Stimulated activated CD4-positive, alpha-beta T cell treated with anti-CD3 and anti-CD28 coated beads, TNF-alpha, amount 100 ng/mL, for 1 hour (primary cell): ENCODE measurements at places on chromosomes 4 and X.
A peak's percentile ranks its signal among the peaks of the same experiment; 100 is the strongest.

GRCh38 chr4:149291463-149291862, 524.2 kb downstream of the IQCM start:
- DNase-seq: no peak

DNA sequence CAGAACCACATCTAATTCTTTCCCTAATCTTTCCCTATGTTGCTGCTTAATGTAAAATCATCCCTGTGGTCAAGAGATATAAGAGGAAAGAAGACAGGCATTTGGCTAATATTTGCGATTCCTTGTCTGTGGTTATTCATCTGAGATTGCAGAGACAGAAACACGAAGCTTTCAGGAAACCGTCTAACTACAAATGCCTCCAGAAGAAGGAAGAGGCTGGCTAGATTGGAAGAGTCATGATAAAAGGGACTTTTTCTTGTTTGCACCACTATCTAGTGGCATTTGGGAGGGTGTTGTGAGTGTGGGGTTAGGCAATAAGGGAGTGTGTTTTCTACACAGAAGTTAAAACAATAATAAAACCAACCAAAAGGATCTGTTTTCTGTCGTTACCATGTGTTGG, 43.9 kb downstream of the TMEM154 start:
- DNase-seq: no peak

- DNase-seq: no peak
Observed at GRCh38 chr4:74004668-74005067, 6.2 kb upstream of the CXCL5 start.

DNA sequence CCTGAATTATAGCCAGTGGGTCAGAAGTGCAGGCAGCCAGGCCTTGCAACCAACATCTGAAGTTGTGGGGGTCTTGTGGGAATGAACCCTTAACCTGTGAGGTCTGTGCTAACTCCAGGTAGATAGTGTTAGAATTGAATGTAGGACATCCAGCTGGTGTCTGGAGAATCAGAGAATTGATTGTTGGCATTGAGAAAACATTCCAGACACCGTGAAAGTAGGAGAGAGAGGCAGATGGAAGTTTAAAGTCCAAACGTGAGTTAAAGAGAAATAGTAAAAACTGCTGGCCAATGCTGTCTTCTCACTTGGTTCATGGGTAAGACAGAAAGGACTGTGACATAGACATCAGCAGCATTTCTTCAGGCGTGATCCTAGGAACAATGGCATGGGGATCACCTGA, 27.7 kb downstream of the CASP3 start:
- no peak for DNase-seq

DNA sequence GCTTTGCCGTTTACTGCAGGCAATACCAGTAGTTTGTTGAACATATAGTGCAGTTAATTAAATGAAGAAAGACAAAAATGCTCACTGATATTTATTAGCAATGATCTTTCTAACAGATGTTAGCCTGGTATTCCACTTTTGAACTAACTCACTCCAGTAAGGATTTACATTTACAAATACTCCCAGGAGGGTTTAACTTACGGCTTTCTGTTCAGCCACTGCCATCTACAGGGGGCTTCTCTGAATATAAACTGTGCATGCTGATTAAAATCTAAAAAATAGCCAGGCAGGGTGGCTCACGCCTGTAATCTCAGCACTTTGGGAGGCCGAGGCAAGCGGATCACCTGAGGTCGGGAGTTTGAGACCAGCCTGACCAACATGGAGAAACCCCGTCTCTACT, 2.2 kb upstream of the SRD5A3 start:
- DNase-seq: no peak

GRCh38 chrX:41779941-41780340, 56.0 kb downstream of the GPR82 start:
- DNase-seq: no peak

DNA sequence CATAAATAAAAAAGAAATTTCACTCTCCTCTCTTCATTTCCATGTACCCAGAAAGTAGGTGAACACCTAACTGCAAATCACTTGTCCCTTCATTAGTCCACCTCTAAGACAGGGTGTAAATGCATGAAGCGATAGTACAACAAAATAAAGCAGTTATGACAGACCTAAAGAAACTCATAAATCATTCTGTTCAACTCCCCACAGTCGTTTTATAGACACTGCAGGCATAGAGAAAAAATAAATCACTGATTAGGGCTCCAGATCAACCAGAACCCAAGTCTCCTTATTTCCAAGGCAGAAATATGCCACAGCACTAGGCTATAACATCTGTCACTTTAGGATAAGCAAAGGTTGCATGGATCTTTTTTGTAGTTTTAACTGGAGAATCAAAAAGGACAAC, 3.0 kb downstream of the RASGEF1B start:
- DNase-seq: no peak

DNA sequence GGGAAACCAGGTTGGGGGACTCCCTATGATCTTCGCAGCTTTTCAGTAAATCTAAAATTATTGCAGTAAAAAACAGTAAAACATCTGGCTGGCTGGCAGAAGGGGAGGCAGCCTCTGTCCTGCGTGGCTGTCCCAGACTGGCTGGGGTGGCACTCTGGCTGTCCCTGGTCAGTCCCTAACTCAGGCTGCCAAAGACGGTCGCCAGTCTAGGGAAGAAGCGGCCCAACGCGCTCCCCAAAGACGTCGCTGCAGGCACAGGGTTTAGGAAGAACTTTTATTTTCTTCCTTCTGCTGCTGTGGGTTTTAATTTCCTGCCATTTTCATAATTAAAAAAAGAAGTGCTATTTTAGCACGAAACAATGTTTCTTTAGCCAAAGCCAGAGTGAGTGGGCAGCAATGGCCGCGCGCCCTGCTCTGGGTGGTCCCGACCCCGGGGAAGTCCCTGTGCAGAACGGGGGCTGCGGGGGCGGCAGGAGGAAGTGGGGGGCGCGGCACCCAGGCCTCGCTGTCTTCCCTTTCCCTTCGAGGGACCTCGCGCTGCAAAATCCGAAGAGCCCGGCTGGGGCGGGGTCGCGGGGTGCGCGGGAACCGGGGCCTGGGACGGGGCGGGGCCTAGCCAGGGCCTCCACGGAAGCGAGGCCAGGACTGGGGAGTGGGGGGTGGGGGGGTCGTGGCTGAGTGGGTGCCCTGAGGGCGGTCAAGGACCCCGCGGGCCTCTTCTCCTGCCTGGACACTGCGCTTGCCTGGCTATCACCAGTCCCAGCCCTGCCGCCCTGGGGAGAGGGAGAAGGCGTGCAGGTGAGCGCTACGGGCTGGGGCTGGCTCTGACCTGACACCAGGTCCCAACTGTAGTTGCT, 6.3 kb upstream of the LETM1 start:
- no peak for DNase-seq

DNA sequence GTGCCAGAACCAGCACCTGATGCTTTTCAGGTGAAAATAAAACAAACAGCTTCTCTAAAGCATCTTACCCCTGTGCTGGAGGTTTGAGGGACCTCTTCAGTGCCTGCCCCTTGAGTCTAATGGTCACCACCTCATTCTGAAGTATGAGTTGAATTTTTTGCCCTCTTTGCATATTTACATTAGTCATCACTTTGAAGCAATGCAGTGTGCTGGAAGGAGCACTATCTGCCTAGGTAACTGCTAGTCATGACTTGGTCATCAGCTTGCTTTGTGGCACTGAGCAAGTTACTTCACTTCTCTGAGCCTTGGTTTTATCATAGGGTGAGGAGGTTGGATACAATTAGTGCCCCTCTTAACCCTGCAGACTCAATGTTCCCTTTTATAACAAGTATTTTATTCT, 44.9 kb downstream of the SPATA18 start:
- no peak for DNase-seq

DNA sequence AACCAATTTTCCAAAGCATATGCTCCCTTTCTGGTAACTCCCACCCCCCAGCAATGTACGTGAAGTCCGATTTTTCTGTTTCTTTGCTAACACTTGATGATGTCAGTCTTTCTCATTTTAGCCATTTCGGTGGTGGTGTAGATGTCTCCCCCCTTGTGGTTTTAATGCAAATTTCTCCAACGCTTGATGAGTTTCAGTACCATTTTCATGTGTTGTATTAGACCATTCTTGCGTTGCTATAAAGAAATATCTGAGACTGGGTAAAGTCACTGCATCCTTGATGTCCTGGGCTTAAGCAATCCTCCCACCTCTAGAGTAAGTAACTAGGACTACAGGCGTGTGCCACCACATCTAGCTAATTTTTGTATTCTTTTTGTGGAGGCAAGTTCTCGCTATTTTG, 148.4 kb upstream of the VCX3A start:
- no peak for DNase-seq

GRCh38 chrX:37677243-37677642, 8.3 kb upstream of the XK start:
- no peak for DNase-seq

DNA sequence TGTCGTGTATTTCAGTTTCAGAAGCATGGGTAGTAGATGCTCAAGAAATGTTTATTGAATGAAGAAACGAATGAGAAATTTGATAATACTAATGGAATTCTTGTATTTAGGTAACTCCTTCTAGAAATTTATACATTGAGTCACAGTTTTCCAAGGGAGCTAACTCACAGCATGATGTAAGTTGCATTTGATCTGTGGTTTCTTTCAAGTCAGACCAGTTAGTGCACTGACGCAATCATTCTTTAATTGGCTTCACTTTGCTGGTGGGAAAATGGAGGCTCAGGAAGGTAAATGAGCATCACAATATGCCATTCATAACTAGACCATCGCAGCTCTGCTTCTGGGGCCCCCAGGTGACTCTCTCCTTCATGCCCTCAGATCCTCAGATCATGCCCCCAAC, 17.3 kb upstream of the CWH43 start:
- DNase-seq: no peak

- peak; percentile 4 for DNase-seq
Observed at GRCh38 chr4:154626793-154627484, 14.5 kb upstream of the FGG start.

- DNase-seq: no peak
Observed at GRCh38 chrX:123422875-123423274, 238.8 kb downstream of the GRIA3 start.

DNA sequence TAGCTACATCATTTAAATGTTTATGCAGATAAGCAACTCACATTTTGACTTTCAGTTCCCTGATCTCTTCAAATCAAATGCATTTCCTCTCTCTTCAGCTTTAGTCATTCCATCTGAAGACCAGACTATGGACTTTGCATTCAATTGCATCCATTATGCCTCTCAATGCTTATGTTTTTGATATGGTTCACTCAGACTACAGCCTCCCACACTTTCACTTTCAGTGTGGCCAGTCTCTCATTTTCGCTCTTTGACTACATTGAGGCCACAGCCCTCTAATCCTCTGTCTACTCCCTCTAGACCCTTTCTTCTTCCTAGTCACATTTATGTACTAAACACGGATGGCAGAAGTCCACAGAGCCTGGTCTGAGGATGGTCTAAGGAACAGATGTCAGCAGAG, 24.5 kb upstream of the VEGFC start:
- no peak for DNase-seq

- no peak for DNase-seq
Observed at GRCh38 chr4:121154103-121154515, 10.0 kb downstream of the TNIP3 start.

DNA sequence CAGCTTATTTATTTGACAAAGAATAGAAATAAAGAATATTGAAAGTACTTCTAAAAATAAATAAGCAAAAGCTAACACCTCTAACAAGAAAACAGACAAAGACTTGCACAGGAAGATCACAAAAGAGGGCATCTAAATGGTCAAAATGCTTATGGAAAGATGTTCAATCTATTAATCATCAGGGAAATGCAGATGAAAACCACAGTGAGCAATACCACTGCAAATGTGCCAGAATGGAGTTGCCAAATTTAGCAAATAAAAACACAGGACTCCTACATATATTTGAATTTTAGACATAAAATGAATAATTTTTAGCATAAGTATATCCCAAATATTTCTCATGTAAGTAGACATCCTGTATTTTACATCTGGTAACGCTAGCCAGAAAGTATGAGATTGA, 56.1 kb upstream of the HPGD start:
- DNase-seq: no peak

DNA sequence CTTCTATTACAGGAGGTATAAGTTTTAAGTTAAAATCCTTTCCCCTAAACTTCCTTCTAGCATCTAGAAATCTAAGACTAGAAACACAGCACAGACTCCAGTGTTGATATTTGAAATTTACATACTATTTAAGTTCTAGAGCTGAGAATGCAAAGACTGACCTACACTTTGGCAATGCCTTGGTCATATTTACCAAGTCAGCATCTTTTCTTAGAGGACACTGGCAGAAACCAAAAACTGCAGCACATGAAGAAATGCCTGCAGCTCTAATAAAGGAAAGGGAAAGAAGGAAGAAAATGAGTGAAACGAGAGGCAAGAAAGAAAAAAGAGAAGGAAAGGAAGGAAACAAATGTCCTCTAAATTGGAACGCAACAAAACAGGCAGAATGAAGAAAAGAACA, 443.7 kb upstream of the RASGEF1B start:
- no peak for DNase-seq

DNA sequence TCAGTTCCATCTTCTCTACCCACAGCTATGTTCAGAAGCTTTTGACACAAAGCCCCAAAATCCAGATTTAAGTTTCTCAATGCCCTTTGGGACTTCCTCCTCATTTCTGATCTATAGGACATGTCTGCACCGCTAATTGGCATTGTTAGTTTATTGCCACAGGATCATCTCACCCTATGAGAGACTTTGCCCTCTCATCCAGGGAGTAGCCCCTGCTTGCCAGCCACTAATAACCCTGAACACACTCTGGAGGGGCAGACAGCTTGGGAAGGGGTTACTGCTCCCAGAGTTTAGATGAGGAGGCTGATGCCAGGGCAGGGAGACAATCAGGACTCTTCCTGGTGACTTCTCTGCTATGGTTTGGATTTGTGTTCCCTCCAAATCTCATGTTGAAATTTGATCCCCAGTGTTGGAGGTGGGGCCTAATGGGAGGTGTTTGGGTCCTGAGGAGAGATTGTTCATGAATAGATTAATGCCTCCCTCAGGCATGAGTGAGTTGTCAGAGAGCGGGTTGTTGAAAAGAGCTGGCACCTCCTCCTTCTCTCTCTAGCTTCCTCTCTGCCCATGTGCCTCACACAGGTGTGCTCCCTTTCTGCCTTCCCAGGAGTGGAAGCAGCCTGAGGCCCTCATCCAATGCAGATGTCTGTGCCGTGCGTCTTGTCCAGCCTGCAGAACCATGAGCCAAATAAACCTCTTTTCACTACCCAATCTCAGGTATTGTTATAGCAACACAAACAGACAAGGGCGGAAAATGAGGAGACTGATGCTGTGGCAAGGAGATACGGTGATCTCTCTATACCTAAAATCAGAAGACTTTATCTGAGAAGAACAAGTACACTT, 3.6 kb upstream of the SCARB2 start:
- DNase-seq: no peak

DNA sequence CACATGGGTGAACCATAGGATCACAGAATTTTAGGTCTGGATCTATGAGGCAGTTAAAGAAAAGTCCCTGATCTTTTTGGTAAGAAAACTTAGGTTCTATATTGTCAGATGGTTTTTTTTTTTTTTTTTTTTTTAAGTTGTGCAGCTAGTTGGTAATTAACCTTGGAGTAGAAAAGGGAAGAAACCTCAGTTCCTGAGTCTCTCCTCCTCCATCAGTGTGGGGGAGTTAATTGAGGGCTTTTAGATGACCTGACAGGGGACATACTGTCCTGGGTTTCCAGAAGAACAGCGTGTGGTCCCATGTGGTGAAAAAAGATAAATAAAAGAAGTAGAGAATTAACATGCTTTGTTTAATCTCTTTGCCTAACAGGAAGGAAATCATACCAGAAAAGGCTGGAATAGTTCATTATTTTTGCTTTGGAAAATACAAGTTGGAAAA, 123.7 kb downstream of the ARHGAP10 start:
- DNase-seq: no peak

GRCh38 chr4:145481942-145482208, 222 bp downstream of the SMAD1 start:
- no peak for DNase-seq

GRCh38 chr4:73690051-73690738, 50.2 kb upstream of the CXCL8 start:
- no peak for DNase-seq

GRCh38 chr4:3232001-3232400, 17.0 kb upstream of the MSANTD1 start:
- DNase-seq: no peak
